ENCODE measurements at places on chromosomes 16 and 17.

- peaks cover 9% of the 10 kb centered on the region for H3K4me1 ChIP-seq
- peak overlapping the region; percentile 70 for H3K4me3 ChIP-seq
- DNase-seq: no peak
- no peaks in the 10 kb centered on the region for H3K27me3 ChIP-seq
- peaks cover 3% of the 10 kb centered on the region for H3K36me3 ChIP-seq
Measured at GRCh38 chr16:90020260-90020837, 1.1 kb upstream of the DBNDD1 start.

DNA sequence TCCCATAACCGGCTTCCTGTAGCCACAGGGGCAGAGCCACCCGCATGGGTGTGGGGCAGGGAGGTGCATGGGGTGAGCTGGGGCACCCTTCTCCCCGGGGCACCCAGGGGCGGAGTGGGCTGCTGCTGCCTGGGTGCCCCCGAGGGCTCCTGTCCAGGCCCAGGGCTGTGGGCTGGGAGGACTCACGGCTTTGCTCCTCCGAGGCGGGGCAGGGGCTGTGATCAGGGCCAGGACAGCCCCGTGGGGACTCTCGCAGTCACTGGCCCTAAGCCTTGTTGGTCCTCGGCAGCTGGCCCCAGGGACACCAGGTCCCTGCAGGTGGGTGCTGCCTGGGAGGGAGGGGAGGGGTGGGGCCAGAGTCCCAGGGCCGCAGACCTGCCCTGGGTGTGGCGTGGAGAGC lies 19.7 kb downstream of the CACNA1H start:
- no peak for DNase-seq
- H3K27ac ChIP-seq: no peak overlapping the region
- H3K27me3 ChIP-seq: peaks cover 5% of the 10 kb centered on the region

GRCh38 chr16:66487580-66488275 lies 60.6 kb downstream of the BEAN1 start:
- no peak for DNase-seq
- peak overlapping the region; percentile 28 for H3K27ac ChIP-seq
- peaks cover 13% of the 10 kb centered on the region for H3K27me3 ChIP-seq
- H3K4me1 ChIP-seq: peaks cover 34% of the 10 kb centered on the region

- no peak overlapping the region for H3K4me3 ChIP-seq
- no peaks in the 10 kb centered on the region for H3K27me3 ChIP-seq
- H3K4me1 ChIP-seq: peaks cover 11% of the 10 kb centered on the region
- H3K27ac ChIP-seq: no peak overlapping the region
Measured at GRCh38 chr17:42818379-42818778, 5.7 kb downstream of the BECN1 start.

GRCh38 chr16:71537643-71538042 lies 11.4 kb downstream of the CHST4 start:
- peaks cover 5% of the 10 kb centered on the region for H3K27me3 ChIP-seq
- no peak overlapping the region for H3K27ac ChIP-seq
- peaks cover 13% of the 10 kb centered on the region for H3K4me1 ChIP-seq

DNA sequence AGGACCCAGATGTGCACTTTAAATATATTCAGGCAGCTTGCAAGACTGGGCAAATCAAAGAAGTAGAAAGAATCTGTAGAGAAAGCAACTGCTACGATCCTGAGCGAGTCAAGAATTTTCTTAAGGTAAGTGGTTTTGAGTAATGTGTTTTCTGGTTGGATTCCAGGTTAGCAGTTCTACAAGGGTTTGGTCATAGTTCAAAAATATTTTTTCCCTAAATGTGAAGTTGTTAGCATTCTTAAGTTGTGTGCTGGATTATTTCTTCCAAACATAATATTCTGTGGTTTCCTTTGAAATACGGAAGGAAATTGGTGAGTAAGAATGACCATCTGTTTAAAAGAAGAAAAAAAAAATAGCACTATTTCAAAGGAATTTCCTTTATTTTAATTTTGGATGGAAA lies 38.4 kb downstream of the PTRH2 start:
- H3K27ac ChIP-seq: peak overlapping the region; percentile 70
- peaks cover 38% of the 10 kb centered on the region for H3K36me3 ChIP-seq
- H3K4me1 ChIP-seq: peaks cover 19% of the 10 kb centered on the region
- no peak for DNase-seq
- no peaks in the 10 kb centered on the region for H3K27me3 ChIP-seq
- peak overlapping the region; percentile 35 for H3K4me3 ChIP-seq

- H3K4me1 ChIP-seq: peaks cover 69% of the 10 kb centered on the region
- DNase-seq: peak; percentile 74
- H3K27me3 ChIP-seq: no peaks in the 10 kb centered on the region
- peaks cover 23% of the 10 kb centered on the region for H3K36me3 ChIP-seq
- peak within 1 kb of the TSS; percentile 95 for H3K4me3 ChIP-seq
Measured at GRCh38 chr17:78378225-78379130, at the start of gene PGS1. Gene PGS1 (plus strand): TSS chr17:78378649. CDS start chr17:78378666, 17 bp downstream.

- H3K36me3 ChIP-seq: no peaks in the 10 kb centered on the region
- H3K27me3 ChIP-seq: peaks cover 33% of the 10 kb centered on the region
- no peak for DNase-seq
- H3K27ac ChIP-seq: no peak overlapping the region
- no peak overlapping the region for H3K4me3 ChIP-seq
Measured at GRCh38 chr17:5883775-5884665, 186.2 kb upstream of the WSCD1 start.

All from stimulated activated naive B cell treated with anti-CD40 and anti-IgM and Interleukin-4, amounts not matched to agents 10 μg/mL and 1 μg/mL and 100 μg/mL, for 72 hours (primary cell).